Mesenchymal stem cell (in vitro differentiated cells and primary cell): ENCODE measurements at places on chromosomes 1 and 21.

DNA sequence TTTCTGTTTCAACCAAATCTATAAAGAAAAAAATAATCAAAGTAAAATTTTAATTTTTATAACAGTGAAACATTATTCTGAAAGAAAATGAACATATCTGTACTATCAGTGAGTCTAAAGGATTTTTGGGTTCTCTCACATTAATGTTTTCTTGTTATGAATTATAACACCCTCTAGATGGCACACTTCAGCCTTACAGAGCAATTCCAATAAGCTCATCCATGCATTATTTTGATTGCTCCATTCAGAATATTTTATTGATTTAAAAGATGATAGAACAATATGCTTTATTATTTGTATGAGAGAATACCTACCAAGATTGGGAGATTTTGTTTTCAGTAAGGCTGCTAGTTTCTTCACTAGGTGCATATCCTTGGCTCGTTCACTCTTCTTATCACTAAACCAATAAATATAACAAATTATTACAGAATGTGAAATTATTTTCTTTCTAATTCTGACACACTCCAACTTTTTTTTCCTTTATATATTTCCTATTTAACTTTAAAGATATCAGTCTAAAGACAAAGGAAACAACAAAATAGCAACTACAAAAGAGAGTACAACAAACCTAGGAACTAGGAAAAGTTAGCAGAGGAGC lies 82.4 kb downstream of the RAB3GAP2 start:
- no peaks in the 10 kb centered on the region for H3K4me1 ChIP-seq
- no peak overlapping the region for H3K4me3 ChIP-seq
- H3K27me3 ChIP-seq = no peaks in the 10 kb centered on the region
- DNase-seq = peak; percentile 41
- H3K36me3 ChIP-seq = peaks cover 94% of the 10 kb centered on the region

GRCh38 chr21:30997541-30997940 lies 40.7 kb downstream of the KRTAP19-8 start:
- H3K4me3 ChIP-seq = no peak overlapping the region
- no peaks in the 10 kb centered on the region for H3K27me3 ChIP-seq
- H3K27ac ChIP-seq = no peak overlapping the region
- no peak for DNase-seq
- no peaks in the 10 kb centered on the region for H3K4me1 ChIP-seq

DNA sequence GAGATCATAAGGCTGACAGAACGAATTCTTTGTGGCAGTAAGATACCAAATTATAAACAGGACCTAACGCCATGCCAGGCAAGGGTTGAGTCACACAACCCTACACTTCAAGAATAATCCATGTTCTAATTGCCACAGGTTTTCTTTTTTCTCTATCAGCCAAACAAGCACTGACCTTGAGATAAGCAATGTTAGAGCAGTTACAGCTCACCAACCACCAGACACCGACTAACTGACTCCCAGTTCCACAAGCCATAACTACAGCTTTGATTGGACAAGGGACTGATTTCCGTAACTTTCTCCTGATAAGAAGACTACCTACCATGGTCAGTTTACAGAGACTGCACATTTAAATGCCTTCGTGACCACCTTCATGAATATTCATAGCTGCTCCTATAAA lies 149.6 kb downstream of the PTPRU start:
- H3K27ac ChIP-seq = no peak overlapping the region
- H3K27me3 ChIP-seq = peaks cover 15% of the 10 kb centered on the region
- H3K36me3 ChIP-seq = no peaks in the 10 kb centered on the region
- no peak overlapping the region for H3K4me3 ChIP-seq
- no peak for DNase-seq
- H3K4me1 ChIP-seq = peaks cover 5% of the 10 kb centered on the region

- DNase-seq = peak; percentile 26
- no peaks in the 10 kb centered on the region for H3K4me1 ChIP-seq
- no peak within 1 kb of the TSS for H3K4me3 ChIP-seq
- no peaks in the 10 kb centered on the region for H3K27me3 ChIP-seq
These were observed at the start of gene SAMSN1 for GRCh38 chr21:14545906-14546480. TSS of gene SAMSN1 (minus strand) at chr21:14546315. CDS start at chr21:14546261, 54 bp downstream.
